C1 segment of cervical spinal cord (tissue), 14 donors: ENCODE measurements at places on chromosomes 5 and 9.

DNA sequence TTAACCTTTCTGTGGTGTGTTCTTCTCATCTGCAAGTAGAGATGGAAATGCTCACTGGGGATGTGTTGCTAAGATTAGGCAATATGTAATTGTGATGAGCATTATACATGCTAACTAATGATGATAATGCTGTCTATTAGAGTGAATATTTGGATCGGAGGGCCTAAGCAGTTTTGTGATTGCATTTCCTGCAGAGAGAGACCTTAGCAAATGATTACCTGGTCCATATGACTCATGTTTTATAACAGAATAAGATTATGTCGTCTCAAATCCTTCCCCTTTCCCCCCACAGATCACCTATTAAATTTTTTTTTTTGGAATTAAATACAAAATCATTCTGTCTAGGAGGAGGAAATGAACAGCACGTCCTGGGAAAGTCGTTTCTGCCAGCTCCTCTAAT, 82.7 kb downstream of the IZUMO3 start:
- no peak for DNase-seq

DNA sequence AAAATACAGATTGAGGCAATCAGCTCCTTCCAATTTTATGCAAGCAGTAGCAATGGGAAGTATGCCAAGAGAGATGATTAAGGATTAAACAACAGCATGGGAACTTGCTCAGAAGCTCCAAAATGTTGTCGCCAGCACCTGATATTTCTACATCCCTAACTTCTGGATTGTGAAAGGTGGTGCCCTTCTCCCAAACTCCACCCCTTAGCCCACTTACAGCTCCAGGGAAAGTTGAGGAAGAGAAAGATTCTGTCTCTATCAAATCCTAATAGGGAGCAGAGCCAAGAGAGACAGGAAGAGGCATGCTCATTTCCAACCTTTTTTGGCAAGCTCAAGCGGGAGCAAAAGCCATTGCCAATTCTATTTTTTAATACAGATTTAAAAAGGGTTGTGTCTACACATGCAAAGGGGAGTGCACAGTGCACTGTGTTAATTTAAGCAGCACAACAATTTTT, 92.4 kb upstream of the NR3C1 start:
- no peak for DNase-seq

GRCh38 chr5:142303565-142303964, 21.3 kb downstream of the SPRY4 start:
- DNase-seq, result no peak

- no peak for DNase-seq
Observed at GRCh38 chr5:120538149-120538548, 74.0 kb downstream of the PRR16 start.

DNA sequence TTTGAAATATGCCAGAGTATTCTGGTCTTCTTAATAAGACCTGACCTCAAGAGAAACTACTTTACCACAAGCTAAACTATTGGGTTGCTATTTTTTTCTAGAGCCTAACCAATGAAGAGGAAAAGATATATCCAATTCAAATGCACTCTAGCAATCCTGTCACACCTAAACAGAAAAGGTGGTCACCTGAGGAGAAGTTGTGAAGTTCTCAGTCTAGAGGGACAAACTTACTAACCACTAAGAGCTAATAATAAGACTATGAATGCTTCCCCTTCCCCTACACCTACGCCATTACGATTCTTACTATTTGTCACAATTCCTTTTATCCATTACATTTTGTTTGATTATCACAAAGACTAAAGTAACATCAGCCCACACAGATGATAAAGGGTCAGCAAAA, 29.7 kb downstream of the RLN2 start:
- no peak for DNase-seq

DNA sequence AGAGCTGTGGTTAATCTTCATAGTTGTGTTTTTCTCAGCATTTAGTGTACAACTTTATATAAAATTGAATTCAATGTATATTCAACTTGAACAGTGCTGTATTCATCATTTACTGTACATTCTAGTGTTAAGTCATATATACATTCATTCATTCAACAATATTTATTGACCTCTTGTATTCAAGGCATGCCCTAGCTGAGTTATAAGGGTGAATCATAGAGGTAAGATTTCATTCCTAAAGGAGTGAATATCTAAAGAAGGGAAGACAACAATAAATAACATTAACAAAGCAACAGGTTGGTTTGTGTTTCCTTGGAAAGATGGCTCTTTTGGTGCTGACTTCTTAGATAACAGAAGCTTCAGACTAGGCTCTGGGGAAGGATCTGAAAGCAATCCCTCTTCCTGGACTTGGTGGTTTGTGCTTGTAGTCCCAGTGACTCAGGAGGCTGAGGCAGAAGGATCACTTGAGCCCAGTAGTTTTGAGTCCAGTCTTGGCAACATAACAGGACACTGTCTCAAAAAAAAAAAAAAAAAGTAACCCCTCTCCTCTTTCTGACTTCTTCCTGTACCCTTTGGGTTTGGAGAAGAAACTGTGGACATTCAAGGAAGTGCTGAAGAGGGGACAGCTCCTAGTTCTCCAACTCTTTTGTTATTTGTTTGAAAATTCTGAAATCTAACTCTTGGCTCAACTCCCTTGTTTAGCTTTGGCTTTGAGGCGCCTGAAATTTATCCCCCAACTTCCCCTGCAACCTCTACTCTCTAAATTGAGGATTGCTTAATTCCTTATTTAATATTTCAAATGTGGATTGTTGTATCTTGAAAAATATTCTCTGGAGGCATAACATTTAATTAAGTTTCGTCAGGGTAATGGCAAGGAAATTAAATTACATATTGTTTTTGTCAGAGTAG, 80.2 kb downstream of the OSTF1 start:
- DNase-seq, result no peak

DNA sequence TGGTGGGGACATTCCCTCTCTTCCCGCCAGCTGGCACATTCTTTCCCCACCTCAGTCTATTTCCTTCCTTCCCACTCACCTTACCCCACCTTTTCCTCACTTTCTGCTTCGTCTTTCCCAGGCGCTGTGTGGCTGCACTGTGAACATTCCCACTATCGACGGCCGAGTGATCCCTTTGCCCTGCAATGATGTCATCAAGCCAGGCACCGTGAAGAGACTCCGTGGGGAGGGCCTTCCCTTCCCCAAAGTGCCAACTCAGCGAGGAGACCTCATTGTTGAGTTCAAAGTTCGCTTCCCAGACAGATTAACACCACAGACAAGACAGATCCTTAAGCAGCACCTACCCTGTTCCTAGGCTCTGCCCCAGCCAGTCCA, 7.3 kb downstream of the DNAJB5 start:
- DNase-seq, result no peak

DNA sequence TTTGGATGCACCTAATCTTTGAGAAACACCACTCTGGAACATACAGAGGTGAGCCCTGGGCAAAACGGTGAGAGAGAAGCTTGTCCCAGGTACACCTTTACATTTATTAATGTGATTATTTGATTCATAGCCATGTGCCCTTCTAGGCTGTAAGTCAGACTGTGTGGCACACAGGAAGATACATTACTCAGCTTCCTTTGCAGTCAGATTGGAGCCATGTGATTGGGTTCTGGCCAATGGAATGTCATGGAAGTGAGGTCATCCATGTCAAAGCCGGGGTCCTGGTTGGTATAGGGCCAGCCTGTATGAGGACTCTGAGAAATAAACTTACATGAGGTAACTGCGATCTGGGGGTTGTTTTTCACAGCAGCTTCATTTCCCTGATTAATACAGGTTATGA, 106.8 kb upstream of the CD180 start:
- no peak for DNase-seq

- no peak for DNase-seq
Observed at GRCh38 chr5:93674866-93675459, 66.4 kb downstream of the POU5F2 start.

GRCh38 chr5:172902497-172903472, 56.4 kb upstream of the RPL26L1 start:
- DNase-seq, result no peak

DNA sequence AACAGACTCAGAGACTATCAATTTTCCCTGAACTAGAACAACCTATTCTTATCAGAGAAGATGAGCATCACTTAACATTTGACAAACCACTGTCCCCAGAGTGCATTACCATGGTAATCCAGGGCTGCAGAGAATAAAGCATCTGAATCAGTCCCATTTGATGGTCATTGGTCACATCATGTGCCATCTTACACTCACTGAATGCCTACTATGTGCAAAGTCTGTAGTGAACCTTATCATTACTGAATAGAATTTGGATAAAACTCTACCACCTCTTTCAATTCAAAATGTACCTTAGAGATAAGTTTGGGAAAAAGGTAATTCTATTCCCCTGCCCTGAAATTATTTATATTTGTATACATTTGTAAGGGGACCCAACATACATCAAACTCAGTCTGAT, 156.4 kb upstream of the TRPC7 start:
- DNase-seq, result no peak

GRCh38 chr9:110111868-110112267, 96.1 kb downstream of the C9orf152 start:
- DNase-seq, result no peak

DNA sequence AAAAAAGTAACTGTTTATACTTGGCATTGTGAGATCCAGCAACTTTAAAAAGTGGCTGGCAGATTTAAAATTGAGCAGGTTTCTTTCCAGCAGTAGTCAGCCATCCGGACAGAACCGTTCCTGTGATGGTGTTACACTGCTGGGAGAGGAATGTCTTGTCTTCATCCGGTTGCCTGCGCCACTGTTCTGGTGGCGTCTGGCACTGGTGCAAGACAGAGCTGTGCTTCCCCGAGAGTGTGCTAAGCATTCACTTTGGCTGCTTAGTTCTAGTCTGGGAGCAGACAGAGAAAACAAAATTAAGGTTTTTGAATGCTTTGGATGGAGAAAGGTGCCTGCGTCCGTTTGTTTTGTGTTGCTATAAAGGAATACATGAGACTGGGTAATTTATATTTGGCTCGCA, 35.5 kb upstream of the CREBRF start:
- peak; percentile 22 for DNase-seq

DNA sequence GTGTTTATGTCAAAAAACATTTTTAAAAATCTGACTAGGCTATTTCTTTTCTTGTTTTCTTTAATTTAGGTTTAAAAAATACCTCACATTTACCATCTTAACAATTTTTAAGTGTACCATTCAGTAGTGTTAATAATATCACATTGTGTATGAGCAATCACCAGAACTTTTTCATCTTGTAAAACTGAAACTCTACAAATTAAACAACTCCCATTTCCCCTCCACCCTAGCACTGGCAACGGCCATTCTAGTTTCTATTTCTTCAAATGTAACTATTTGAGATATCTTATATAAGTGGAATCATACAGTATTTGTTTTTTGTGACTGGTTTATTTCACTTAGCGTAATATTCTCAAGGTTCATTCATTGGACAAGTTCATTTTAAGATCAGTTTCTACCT, 27.7 kb downstream of the PLCXD3 start:
- DNase-seq, result no peak

- no peak for DNase-seq
Observed at GRCh38 chr9:135782946-135783345, 81.0 kb downstream of the KCNT1 start.

- DNase-seq, result no peak
Observed at GRCh38 chr9:93648836-93649235, 72.5 kb downstream of the PHF2 start.

DNA sequence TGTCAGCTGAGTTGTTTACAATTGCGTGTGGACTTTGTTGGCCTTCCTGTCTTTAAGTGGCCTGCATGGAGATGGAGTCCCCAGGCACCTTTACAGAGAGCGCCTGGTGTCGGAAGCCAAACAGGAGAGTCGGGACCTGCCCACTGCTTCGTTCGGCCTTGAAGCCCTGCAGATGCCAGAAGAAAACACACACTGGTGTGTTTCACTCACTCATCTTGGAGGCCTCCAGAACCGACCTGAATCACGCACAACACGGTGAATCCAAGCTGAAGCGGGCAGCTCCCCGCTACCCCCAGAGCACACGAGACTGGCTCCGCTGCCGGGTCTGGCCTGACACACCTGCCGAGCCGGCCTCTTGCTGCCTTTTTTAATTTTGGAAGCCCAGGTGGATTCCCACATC, 419.4 kb upstream of the IRX4 start:
- DNase-seq, result no peak

GRCh38 chr9:107929443-107929842, 439.9 kb upstream of the KLF4 start:
- DNase-seq, result no peak

DNA sequence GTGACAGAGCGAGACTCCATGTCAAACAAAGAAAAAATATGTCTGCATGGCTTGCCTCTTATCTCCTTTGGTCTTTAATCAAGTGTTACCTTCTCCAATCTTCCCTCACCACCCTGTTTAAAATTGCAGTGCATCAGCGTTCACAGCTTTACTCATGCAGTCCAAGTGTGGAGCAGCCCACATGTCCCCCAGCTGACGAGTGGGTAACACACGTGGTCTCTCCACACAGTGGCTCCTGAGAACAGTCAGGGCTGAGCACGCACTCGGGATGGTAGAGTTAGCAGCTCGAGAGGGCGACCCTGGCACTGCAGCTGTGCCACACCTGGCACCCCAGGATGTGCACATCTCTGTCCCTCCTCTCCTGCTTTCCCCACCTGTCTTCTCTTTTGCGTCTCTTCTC, 25.9 kb upstream of the CFAP157 start:
- no peak for DNase-seq

DNA sequence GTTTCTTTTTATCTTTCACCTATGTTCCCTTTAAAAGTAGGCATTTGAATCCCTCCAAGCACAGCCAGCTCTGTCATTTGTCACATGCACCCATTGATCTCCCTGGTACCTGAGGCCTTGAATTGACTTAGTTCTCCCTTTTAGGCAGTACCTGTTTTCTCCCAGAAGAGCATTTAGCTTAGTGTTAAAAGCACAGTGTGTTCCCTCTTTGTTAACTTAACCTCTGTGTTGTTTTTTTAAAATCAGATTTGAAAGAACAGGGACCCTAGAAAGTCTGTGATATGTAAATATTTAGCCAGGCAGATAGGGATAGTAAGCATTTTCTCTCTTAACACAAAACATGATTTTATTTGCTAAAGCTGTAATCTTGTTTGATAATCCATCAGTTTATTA, 113.8 kb upstream of the SPATA31D4 start:
- DNase-seq, result no peak

DNA sequence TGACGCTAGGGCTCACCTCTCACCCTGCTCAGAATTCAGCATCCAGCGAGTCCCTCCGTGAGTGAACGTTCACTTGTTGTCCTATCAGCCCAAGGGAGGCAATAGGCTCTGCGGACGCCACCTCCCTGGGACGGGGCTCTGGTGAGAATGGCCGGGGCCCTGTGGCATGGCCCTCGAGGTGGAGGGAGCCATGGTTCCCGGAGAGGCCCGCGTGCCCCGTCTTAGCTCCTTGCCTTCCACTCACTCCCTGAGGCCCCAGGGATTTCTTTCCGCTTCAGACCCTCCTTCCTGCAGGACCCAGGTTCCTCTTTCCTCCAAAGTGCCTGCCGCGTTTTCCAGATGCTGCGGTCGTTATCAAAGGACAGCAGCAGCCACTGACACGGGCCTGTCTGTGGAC, 21.5 kb downstream of the EXOC3 start:
- DNase-seq, result no peak

DNA sequence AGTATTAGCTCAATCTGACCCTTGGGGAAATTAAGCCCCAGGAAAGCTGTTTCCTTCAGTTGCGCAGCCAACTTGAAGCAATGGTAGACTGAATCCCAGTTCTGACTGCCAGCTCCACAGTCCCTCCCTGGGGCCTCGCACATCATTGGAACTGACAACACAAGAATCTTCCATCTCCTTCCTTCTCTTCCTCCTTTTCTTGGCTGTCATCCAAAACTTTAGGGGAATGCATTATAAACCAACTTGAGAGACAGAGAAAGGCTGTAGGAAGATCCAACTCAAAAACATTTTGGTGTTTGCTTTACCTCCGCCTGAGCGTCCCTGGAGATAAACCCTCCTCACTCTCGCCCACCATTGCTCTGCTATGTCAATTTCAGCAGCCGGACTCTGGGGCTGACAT, 16.6 kb downstream of the KCNIP1 start:
- no peak for DNase-seq
